ENCODE measurements at places on chromosomes 1 and 21.

GRCh38 chr1:58805716-58806571, 22.1 kb upstream of the JUN start:
- DNase-seq, result no peak

- no peak for DNase-seq
Measured at GRCh38 chr1:211603191-211603701, 24.3 kb upstream of the SLC30A1 start.

DNA sequence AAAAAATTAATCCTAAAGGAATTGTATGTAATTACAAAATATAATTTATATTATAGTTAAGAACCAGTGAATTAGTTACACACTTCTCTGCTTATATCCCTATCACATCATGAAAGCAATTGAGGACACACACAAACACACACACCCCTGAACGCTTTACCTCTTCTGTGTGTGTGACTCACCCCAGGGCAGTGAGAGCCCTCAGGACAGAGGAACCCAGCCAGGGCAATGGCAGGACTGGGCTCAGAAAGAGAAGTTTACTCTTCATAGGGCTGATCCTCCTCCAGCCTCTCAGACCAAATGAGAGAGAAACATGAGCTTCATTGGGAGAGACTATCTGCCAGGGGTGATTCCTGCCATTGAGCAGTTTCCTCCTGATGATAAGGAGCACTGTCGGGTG, 38.1 kb downstream of the SLC44A3 start:
- DNase-seq, result no peak

DNA sequence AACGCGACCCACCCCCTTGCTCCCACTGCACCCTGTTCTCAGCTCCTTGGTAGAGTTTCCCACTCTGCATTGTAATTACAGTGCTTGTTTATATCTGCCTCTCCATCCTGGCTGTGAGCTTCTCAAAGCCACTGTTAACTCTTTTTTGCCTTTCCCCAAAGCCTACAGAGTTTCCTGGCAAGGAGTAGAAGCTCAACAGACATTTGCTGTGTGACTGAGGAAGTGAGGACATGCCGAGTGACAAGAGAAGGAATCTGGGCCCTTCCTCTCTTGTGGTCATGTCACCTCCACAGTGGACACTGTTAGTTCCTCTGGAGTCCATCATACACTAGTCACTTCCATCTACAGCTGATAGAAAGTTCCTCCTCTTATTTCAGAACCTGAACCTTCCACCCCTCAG, 6.1 kb upstream of the IGSF8 start:
- no peak for DNase-seq

- peak; percentile 34 for DNase-seq
Measured at GRCh38 chr1:201791779-201792173, 37.2 kb upstream of the IPO9 start.

DNA sequence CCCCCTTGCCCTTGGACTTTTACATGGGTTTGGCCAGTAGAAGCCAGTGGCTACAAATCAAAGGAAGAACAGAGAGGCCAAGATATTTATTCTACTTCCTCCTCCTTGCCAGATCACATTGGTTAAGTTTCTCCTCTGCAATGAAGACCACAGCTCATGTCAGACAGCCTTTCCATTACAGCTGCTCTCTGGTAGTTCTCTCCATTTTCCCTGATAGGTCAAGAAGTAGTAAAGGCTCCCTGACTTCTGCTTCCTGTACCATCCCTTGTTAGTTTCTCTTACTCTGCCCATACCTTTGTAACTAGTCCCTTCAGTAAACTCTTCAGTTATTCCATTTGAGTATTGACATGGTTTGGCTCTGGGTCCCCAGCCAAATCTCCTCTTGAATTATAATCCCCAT, 27.8 kb downstream of the NME7 start:
- no peak for DNase-seq

Measured in bone marrow (tissue), 2 donors.